ENCODE measurements at places on chromosomes 11 and 22.
A peak's percentile ranks its signal among the peaks of the same experiment; 100 is the strongest.

GRCh38 chr22:21849489-21849888 is 18.0 kb downstream of the MAPK1 start:
- no peak for DNase-seq

DNA sequence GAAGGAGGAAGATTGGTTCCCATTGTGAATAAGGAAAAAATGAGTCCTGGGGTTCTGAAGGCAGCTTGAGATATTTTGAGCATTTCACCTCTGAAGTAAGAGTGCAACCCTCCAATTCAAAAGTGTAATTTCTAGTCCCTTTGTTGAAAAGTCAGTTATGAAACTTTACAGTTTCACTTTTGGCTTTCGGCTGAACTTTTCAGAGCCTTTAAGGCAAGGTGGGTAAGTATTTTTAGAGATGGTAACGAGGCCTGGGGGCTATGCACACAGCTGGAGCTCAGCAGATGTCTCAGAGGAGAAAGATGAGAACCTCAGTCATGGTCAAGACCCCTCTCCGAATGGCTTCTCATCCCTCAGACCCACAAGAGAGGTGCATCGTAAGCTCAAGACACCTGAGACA is 267.6 kb downstream of the KIRREL3 start:
- peak; percentile 11 for DNase-seq

DNA sequence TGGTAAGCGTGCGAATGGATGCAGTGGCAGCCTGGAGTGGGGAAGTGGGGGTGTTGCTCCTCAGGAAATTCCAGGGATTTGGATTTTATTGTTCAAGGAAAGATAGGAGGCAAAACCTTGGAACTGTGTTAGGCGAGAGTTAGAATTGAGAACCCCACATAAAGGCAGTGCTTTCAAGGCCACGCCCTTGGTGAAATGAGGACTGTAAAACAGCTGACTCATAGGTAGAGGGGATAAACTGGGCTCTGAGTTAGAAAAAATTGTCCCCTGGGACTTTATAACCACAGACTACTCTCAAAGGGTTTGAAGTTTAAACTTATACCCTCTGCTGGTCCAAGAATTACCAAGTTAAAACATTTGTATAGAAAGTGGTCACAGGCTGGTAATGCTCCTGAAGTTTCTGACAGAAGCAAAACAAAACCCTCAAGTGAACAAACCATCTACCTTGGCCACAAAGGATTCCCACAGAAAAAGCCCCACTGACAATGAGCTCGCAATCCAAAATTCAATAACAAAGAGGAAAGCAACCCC is 250.3 kb upstream of the TBCEL start:
- DNase-seq = peak; percentile 89

GRCh38 chr11:66194391-66194790 is 74.0 kb upstream of the RAB1B start:
- no peak for DNase-seq

- DNase-seq = no peak
Measured at GRCh38 chr11:14061721-14062120, 99.2 kb downstream of the SPON1 start.

DNA sequence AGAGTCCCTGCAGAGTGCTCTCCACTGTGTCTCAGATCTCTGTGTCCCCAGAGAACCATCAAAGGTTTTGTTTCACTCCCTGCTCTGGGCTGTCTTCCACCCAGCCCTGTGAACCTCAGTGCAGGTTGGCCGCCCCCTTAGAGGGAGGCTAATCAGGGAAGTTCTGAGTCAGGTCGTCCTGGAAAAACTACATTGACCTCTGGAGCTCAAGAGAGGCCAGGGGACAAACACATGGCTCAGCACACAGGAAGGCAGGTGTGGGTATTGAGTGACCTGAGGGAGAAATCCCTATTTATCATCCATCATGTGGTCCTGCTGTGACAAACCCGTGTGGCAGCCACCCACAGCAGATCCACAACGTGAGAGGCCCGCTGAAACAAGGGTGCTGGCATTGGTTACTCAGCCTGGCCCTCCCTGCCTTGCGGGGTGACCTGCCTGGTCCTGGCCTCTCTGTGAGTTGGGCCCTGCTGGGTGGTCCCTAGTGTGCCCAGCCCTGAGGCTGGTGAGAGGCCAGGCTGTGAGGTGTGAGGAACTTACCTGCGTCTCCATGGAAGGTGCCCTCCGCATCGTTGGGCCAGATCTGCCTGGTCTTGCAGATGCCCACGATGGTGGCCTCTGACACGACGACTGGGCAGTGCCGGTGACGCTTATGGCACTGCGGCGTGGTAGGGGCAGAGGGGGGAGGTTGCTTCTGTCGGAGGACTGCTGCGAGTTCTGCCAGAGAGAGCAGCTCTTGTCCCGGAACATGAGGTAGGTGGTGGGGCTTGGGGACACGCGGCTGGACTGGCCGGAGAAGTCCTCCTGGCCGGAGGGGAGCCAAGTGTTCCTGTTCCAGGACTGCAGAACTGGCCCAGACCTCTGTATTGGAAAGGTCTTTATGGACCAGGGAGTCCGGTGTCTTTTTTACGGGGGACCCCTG is 669 bp upstream of the BCR start:
- DNase-seq = no peak
